SK-N-SH treated with all-trans-retinoic acid at 6 μM for 48 hours (cell line): ENCODE measurements at places on chromosomes 4 and X.

DNA sequence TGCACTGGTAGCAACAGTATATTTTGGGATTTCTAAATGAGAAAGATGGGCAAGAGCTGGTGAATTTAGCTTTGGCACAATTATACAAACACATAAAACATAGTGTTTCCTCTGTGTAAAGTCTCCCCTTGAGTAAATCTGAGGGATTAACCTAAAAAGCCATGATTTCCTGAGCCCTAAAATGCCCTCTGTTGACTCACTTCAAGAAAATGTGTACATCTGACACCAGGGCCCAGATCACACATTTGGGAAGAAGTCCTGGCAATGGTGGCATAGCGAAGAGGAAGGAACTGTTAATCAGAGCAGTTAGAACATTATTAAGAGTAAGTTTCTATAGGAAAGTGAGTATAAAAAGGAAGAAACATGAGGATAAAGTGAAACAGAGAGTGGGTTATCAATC, 338.5 kb downstream of the SPOCK3 start:
- no peak for ATAC-seq

- peak; percentile 85 for ATAC-seq
Measured at GRCh38 chrX:154308108-154308946, 12.7 kb downstream of the TKTL1 start.

DNA sequence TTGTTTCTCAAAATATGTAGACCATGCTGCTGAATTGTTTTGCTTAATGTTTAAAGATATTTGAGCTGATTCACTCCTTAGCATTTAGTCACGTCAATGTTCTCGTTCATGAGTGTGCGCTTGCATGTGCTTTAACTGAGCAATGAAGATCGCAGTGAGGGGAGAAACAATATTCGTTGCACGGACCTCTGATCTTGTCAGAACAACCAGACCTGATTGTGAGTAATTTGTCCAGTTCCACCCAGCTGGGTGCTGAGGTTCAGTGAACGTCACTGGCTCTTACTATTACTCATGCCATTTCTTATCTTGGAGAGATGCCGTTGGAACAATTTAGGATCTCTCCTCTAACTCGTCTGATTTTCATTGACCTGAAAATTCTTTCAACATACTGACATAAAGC, 15.0 kb upstream of the PRKX start:
- no peak for ATAC-seq

DNA sequence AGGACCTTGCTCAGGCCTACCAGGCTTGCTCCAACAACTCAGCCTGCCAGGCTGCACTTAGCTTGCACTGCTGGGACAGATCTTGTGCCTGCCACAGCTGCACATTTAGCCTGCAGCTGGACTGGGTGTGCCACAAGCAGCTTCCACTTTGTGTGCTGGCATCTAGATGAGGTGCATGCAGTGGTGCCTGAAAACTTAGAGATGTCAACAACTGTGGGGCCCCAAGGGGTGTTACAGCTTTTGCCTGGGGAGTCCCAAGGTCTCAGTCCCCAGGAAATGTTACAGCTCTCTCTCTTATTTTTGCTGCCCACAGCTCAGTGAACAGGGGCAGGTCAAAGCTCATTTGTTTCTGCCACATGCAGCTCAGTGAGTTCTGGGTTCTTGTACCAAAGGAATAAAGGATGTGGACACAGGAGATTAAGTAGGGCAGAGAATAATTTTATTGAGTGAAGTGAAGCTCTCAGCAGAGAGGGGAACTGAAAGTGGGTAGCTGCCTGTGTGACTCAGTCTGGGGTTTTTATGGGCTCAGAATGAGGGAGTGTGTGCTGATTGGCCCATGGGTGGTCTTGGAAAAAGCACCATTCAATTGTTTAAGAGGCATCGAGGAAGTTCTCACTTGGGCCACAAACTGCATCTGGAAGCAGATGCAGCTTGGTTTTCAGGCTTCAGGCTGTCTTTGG, 828.3 kb downstream of the TECRL start:
- no peak for ATAC-seq

- ATAC-seq, result no peak
Measured at GRCh38 chrX:70421618-70422017, 1.5 kb upstream of the GDPD2 start.

GRCh38 chr4:143286701-143287571, 49.7 kb upstream of the GAB1 start:
- ATAC-seq, result peak; percentile 73

DNA sequence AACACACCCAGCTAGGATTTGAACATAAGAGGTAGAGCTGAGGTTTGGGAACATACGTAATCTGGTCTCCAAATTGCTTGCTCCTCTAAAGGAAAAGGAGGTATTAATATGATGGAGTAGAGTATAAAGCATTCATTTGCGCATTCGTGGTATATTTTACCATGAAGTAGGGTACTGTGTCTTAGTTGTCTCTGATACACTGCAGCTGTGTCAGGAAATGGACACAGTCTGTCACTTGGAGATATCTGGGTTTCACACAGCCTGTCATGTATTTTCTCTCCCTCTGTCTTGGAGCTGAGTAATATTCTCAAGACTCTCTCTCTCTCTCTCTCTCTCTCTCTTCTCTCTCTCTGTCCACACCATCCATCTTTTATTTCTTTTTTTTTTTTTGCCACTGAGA, 274.8 kb upstream of the UGT8 start:
- ATAC-seq, result no peak

- no peak for ATAC-seq
Measured at GRCh38 chrX:17818726-17819125, 42.4 kb downstream of the RAI2 start.

DNA sequence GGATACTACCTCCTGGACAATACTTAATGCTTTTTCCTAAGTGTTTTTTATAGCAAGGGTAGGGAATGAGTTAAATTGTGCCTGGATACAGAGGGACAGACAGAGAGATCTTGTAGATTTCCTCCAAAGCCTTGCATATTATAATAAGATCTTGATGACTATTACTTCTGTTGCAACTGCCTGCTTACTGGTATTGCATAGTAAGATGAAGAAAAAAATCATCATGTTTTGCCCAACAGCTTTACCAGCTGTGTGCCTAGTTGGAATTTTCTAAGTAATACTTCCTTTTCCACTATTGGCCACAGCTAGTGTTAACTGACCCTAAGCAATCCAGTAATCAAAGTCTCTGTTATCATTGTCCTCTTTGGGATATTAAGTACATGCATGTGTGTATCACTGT, 139.0 kb downstream of the DCK start:
- no peak for ATAC-seq

GRCh38 chrX:145792281-145792680, 25.3 kb upstream of the SLITRK2 start:
- ATAC-seq, result no peak

DNA sequence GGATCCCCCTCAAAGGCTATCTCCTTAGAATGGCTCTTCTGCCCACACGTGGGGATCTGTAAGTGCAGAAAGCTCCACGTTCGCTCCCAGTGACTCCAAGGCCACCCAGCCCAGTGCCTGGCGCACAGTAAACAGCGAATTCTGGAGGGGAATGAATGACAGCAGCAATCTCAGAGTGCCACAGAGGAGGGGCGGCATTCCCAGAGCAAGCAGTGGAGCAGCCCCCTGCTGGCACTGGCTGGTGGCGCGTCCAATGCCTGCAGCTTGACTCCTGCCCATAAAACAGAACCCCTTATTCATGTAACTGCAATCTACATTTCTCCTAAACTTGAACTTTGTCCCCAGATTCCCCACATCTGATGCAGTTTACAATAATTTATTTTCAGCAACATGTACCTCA, 6.9 kb upstream of the HELT start:
- ATAC-seq, result peak; percentile 90

- no peak for ATAC-seq
Measured at GRCh38 chr4:54651050-54651449, 6.7 kb upstream of the KIT start.

GRCh38 chr4:41613386-41613785, 75.4 kb downstream of the LIMCH1 start:
- peak; percentile 33; the same call in 2 of the 3 replicates for ATAC-seq

GRCh38 chr4:123833171-123833643, 436.6 kb downstream of the SPRY1 start:
- ATAC-seq, result no peak

- peak; percentile 66 for ATAC-seq
Measured at GRCh38 chr4:33831442-33832066, 2412.8 kb downstream of the ARAP2 start.

GRCh38 chrX:25287521-25287920, 271.8 kb upstream of the ARX start:
- ATAC-seq, result no peak

GRCh38 chrX:21856504-21856903, 717 bp downstream of the YY2 start:
- ATAC-seq, result no peak

GRCh38 chrX:1138476-1139184, 73.8 kb downstream of the CRLF2 start:
- ATAC-seq, result no peak

- peak; percentile 85 for ATAC-seq
Measured at GRCh38 chrX:13432414-13433297, 112.8 kb upstream of the ATXN3L start.

DNA sequence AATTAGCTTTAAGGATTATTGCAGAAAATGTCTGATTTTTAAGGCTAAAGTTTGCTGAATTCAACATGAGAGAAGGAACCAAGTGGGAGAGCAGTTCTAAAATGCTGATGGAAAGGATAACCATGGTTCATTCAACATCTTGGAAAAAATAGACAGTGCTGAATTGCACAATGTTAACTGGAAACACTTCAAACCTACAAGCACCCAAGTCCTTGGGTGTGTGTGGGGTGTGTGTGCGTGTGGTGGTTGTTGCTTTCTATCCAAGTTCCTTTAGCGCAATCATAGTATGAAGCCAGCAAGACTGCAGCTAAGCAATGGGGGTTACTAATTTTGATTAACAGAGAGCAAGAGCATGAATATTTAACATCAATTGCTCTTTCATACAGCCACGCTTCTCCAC, 29.3 kb upstream of the SCOC start:
- no peak for ATAC-seq

DNA sequence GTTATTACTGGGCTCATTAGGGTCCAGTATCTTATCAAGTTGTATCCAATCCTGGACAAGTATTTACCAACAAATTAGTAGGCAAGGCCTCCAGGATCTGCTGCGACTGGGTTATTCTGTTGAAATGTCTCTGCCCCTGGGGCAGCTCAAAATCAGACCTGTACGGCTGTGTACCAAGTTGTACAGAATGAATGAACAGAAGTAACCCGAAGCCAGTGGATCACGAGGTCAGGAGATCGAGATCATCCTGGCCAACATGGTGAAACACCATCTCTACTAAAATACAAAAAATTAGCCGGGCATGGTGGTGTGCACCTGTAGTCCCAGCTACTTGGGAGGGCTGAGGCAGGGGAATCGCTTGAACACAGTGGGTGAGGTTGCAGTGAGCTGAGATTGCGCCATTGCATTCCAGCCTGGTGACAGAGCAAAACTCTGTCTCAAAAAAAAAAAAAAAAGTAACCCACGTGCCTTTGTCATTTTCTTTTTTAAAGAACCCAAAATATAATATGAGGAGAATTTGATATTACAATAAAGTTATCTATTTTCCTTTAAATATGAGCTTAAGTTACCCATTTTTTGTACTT, 127.3 kb downstream of the CBR4 start:
- ATAC-seq, result no peak

DNA sequence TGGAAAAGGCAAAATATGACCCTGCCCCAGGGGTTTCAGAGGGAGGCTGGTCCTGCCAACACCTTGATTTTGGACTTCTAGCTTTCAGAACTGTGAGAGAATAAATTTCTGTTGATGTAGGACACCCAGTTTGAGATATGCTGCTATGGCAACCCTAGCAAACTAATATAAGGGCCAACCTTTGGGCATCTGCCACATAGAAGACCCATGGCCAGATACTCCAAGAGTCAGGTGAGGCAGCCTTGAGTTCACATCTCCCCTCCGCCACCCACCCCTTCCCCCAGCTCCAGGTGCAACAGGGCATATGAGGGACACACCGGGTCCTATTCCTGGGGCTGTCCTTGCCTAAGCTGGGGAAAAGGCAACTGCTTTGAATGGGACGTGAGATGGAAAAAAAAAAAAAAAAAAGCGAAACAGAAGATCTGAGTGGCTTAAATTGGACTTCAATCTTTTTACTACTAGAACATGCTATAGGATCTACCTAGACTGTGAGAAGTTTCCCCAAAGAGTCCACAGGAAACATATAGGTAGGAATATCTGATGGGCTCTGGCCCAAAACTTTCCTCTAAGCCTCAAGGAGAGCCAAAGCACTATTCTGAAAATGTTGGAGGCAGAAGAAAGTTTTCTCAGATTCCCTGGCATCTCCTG, 56.5 kb upstream of the PROM1 start:
- ATAC-seq, result no peak

DNA sequence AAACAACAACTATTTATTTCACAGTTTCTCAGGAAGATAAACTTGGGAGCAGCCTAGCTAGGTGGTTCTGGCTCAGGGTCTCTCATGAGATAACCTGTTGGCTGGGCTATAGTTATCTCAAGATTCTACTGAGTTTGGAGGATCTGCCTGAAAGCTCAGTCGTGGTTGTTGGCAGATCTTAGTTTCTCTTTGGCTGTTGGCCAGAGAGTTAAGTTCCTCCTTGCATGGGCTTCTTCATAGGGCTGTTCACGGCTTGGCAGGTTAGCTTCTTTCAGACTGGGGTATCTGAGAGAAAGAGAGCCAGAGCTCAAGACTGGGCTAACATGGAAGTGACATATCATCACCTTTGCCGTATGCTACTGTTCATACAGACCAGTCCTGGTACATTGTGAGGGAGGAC, 28.7 kb downstream of the SEC24B start:
- ATAC-seq, result no peak
